Mesothelial cell of epicardium (in vitro differentiated cells): ENCODE measurements at places on chromosomes 3 and 15. TPM values are rescaled to one million over a fixed set of nuclear protein-coding genes. Genes with fewer than 3 reads are reported as not detected.

GRCh38 chr3:52841211-52841980 lies 6.6 kb upstream of the MUSTN1 start:
- no peaks in the 10 kb centered on the region for H3K27me3 ChIP-seq
- H3K4me1 ChIP-seq, result no peaks in the 10 kb centered on the region
- no peak for DNase-seq
- H3K36me3 ChIP-seq, result peaks cover 9% of the 10 kb centered on the region

- H3K4me3 ChIP-seq, result no peak overlapping the region
- DNase-seq, result no peak
- no peaks in the 10 kb centered on the region for H3K27me3 ChIP-seq
- no peak overlapping the region for H3K27ac ChIP-seq
- H3K4me1 ChIP-seq, result peaks cover 22% of the 10 kb centered on the region
Observed at GRCh38 chr3:45443459-45443858, 55.1 kb downstream of the LARS2 start.

DNA sequence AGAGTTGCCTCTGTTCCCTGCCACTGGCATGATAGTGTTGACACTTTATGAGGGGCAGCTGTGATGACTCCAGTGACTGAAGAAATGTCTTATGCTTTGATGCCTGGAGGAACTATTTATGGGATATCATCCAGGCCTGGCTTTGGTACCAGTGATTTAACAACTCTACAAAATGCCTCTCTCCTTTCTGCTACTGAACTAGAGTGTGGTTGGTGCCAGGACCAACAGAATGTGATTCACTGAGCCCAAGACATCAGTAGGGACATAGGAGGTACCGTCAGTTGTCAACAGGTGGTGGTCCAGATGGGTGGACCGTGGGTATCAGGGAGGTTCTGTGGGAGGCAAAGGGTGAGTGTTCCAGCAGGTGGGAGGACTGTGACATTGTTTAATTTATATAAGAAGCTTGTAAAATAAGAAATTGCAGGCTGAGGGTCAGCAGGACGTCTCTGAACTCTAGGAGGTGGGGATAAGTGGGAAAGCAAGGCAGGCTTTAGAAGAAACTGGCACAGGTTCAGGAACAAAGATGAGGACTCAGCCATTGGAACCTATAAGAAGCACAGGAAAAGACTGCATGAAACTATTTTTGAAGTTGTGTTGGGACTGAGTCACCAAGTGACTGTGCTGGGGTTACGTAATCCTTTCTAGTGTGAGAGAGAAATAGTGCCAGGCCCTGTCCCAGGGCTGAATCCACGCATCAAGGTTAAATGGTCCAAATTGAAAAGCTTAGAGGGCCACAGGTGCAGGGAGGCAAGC lies 28.5 kb upstream of the SLC7A14 start:
- no peak overlapping the region for H3K27ac ChIP-seq
- no peak for DNase-seq
- peaks cover 10% of the 10 kb centered on the region for H3K4me1 ChIP-seq
- H3K4me3 ChIP-seq, result no peak overlapping the region
- no peaks in the 10 kb centered on the region for H3K27me3 ChIP-seq

- H3K36me3 ChIP-seq, result no peaks in the 10 kb centered on the region
- no peaks in the 10 kb centered on the region for H3K4me1 ChIP-seq
- peaks cover 3% of the 10 kb centered on the region for H3K27me3 ChIP-seq
- DNase-seq, result no peak
- H3K27ac ChIP-seq, result no peak overlapping the region
Observed at GRCh38 chr3:39748002-39748401, 61.4 kb upstream of the MYRIP start.

Gene CFAP44
- total RNA-seq, result 11.5 to 13.4 TPM (median 11.5 TPM) in 3 replicates

Gene CCR9
- total RNA-seq, result not detected in 3 replicates

Gene ALDH1L1
- total RNA-seq, result 1.0 to 1.6 TPM (median 1.2 TPM) in 3 replicates

Gene UNC13C
- total RNA-seq, result 2.7 to 2.8 TPM (median 2.7 TPM) in 3 replicates
